ENCODE measurements at places on chromosomes 11 and 22. TPM values are rescaled to one million over a fixed set of nuclear protein-coding genes. Genes with fewer than 3 reads are reported as not detected.

GRCh38 chr11:103648054-103648453, 388.4 kb upstream of the DDI1 start:
- H3K4me1 ChIP-seq = peaks cover 1% of the 10 kb centered on the region
- no peaks in the 10 kb centered on the region for H3K27me3 ChIP-seq
- no peak for DNase-seq
- H3K27ac ChIP-seq = no peak overlapping the region
- no peaks in the 10 kb centered on the region for H3K36me3 ChIP-seq
- H3K4me3 ChIP-seq = no peak overlapping the region

DNA sequence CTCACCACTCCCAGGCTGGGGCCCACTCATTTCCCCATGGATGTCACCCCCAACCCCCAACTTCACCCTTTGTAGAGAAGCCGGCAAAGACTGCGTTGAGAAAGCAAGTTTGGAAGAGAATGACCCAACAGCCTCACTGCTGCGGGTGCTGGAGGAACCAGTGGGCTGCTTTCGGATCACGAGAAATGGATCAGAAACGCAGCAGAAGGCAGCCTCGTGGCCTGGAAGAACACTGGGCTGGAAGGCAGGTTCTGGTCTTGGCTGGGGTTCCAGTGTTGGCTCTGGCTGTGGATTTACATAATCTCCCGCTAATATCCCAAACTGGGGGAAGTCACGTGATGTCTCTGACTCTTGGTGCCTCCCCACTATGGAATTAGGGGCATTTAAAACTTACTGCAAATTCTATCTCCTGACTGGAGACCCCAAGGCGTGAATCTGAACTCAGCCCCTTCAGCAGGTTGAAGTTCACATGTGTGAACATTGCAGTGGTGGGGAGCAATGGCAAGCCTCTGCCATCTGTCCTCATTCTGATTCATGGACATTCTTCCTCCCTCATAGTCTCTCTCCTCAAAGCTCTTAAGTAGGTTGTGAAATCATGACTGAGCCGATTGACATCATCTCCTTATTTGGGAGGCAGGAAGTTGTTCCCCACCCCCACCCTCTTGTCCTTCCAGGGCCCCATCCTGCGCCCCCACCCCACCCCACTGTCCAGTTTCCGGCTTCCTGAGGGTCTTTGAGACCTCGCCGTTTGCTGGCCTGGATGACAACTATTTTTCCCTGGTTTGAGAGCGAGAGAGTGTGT, 37.0 kb upstream of the TIMP3 start:
- no peaks in the 10 kb centered on the region for H3K27me3 ChIP-seq
- H3K4me3 ChIP-seq = no peak overlapping the region
- H3K4me1 ChIP-seq = peaks cover 23% of the 10 kb centered on the region
- no peaks in the 10 kb centered on the region for H3K36me3 ChIP-seq
- peak overlapping the region; percentile 29 for H3K27ac ChIP-seq

- H3K36me3 ChIP-seq = no peaks in the 10 kb centered on the region
- peaks cover 3% of the 10 kb centered on the region for H3K27me3 ChIP-seq
- H3K4me1 ChIP-seq = no peaks in the 10 kb centered on the region
- no peak for DNase-seq
Observed at GRCh38 chr11:125542709-125543108, 26.6 kb upstream of the EI24 start.

Gene TYR
- total RNA-seq = not detected

Gene TIRAP
- 3.0 TPM for total RNA-seq

Gene CLCF1
- 5.6 TPM for total RNA-seq

Gene NNMT
- 74.7 TPM for total RNA-seq

All from IMR-90 (cell line).